ENCODE measurements at places on chromosomes 6 and 20.
A peak's percentile ranks its signal among the peaks of the same experiment; 100 is the strongest.

- ATAC-seq = no peak
Measured at GRCh38 chr20:33377366-33377765, 24.0 kb downstream of the CDK5RAP1 start.

DNA sequence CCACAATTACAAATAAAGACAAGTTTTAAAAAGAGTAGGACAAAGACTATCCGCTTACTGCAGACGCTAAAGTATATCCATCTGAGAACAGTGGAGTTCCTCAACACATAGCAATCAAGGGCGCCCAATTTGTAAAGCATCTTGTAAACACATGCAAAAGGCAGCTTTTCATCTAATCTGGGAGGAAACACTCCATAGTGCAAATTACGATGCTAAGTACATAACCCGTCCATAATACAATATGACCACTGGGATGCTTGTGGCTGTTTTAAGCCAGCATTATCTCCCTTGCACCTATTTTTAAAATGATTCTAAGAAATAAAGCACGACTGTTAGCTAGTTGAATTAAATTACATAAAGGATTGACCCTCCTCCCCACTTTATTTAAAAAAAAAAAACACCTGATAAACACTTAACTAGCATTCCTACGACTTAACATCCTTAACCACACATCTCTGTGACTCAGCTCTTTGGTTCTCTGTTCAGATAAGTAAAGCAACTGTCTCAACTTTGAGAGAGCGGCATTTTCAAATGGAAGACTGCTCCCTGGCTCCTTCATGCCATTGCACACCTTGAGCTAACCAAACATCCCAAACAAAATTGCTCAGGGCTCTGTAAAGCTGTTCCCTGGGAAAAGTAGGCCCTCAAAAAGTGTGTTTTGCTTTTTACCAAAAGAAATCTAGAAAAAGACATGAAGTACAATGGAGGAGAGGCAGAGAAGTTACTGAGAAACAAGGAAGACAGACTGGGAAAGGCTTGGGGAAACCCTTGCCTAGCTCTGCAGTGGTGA, 14.2 kb downstream of the SLC22A23 start:
- ATAC-seq = no peak

DNA sequence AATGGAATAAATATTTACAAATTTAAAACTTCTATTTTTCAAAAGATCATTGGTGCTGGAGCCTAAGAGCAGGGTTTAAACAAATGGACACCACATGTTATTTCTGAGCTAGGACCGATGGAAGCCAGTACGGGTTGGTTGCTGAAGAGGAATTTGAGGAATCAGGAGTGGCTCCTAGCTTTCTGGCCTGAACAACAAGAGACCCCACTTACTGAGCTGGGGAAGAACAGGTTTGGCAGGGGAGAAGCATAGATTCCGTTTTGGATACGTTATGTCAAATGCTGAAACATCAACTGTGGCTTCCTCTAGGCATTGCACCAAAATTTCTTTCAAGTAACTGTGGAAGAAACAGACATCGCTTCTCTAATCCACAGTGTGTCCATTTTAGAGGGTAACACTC, 6.7 kb downstream of the WDR27 start:
- no peak for ATAC-seq

DNA sequence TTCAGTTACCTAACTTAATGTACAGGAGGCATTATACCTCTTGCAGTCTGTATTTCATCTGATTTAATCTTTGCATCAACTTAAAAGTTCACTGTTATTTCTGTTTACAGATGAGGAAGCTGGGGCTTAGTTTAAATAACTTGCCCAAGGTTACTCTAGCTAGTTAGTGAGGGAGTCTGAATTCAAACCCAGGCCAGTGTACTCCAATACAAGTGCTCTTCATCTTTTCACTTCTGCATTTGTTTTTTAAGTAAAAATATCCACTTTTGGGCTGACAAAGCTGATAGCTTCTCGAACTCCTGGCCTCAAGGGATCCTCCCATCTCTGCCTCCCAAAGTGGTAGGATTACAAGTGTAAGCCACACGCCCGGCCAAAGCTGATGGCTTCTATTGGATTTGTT, 23.6 kb downstream of the RREB1 start:
- no peak for ATAC-seq

GRCh38 chr6:54214286-54214685, 94.0 kb upstream of the TINAG start:
- no peak for ATAC-seq

- ATAC-seq = no peak
Measured at GRCh38 chr6:157264701-157265100, 58.6 kb downstream of the TMEM242 start.

DNA sequence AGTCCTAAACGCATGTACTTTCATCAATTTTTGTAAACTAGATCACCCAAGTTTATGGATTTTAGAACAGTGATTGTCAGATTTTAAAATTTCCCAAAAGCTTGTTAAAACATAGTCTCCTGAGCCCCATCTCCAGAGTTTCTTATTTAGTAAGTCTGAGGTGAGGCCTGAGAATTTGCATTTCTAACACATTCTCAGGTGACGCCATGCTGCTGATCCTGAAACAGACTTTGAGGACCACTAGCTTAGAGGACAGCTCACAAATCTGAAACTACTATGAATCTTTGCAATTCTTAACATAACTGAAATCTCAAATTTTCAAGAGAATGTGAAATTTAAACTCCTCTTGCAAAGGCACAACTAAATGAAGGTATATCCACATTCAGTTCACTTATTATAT, 37.8 kb upstream of the MLIP start:
- ATAC-seq = no peak

DNA sequence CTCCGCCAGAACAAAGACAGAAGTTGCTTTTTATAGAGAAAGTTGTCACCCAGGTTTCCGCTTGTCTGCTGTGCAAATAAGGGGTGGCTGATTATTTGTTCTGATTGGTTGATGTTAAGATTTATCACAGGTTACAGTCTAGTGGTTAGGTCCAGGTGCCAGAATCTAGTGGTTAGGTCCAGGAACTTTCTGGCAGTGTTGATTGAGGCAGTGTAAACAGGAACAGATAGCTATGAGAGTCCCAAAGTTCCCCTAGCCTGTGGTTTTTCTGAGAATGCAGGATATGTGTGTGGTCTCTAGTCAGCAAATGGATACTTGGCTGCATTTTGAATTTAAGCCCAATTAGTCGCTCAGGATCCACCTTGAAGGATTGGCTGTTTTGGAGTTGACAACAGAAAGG, 148.0 kb downstream of the TMEM200A start:
- ATAC-seq = peak; percentile 78

DNA sequence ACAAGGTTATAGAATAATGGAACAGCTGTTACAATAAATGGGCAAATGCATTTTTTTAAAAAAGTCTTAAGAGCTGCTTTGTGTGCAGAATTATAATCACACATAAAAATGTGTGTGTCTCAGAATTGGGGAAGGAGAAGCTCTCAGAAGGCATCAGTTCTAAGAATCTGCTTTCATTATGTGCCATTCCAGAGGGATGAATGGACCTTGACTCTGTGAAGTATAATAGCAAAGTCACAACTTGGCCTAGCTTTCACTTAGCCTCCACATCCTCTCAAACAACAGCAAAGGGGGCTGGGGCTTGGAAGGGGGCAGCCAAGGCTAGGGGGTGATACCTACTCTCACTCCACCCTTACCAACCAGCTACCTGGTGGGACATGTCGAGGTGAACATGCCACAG, 265.0 kb downstream of the CDC5L start:
- no peak for ATAC-seq

DNA sequence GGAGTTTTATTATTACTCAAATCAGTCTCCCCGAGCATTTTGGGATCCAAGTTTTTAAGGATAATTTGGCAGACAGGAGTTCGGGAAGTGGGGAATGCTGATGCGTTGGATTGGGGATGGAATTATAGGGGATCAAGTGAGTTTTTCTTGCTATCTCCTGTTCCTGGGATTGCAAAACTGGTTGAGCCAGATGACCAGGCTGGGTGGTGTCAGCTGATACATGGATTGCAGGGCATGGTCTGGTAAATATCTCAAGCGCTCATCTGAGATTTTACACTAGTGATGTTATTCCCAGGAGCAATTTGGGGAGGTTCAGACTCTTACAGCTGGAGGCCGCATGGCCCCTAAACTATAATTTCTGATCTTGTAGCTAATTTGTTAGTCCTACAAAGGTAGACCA, 54.7 kb downstream of the ENPP1 start:
- no peak for ATAC-seq

DNA sequence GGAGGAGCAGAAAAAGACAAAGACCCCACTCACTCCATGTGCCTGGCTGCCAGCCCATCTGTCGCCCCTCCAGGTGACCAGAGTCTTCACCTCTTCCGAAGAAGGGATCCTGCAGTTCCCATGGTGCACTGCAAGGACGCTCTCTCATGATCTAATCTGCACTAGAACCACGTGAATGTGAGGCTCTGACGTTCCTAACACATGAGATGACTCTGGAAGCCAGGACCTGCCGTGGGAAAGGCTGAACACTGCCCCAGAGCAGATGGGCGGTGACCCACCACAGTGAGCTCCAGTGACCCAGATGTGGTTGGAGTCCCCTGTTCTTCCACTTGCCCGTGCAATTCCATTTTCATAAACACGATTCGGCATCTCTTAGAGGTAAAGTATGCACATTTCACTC, 39.6 kb upstream of the PDE10A start:
- no peak for ATAC-seq

GRCh38 chr6:41071501-41071922, 644 bp downstream of the OARD1 start:
- ATAC-seq = no peak

DNA sequence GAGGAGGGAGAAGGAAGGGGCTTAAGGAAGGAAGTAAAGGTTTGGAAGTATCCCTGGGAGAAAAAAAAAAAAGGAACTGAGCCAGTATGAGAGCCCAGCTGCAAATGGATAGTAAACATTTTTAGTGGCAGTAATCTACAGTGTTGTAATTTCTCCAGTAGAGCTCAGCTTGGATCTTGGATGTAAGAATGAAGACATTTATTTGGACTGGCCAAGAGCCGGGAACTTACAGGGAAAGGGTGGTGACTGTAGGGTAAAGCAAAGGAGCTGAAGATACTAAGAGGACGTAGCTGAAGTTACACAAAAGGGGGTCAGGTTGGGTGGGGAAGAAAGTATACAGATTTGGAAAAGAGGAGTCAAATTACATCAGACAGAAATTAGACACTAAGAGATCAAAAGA, 13.5 kb downstream of the EEF1E1 start:
- no peak for ATAC-seq

DNA sequence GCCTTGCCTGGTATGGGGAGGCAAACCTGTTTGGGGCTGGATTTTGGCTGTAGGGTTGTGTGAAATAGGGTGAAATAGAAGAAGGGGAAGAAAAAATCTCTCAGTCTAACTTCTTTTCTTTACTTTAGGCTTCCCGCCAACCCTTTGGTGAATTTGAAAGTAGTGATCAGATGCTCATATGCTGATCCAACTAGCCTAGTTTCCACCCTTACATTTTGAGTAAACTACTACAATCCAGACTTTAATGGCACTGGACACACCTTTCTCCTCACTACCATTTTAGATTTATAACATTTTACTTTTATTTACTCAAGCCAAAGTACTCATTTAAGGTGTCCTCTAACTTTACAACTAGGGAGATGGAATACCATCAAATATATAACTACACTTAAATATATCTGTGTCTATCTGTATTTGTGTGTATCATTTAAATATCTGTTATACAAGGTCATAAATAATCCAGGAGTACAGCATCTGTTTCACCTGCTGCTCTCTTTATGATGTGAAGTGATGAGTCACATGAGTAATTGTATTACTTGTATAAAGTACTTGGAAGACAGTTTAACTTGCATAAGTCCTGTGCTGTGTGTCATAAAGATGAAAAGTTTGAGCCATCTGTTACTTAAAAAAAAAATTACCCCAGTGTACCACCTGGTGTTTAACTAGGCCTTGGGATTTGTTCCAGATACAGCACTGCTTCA, 172.1 kb downstream of the CDKAL1 start:
- no peak for ATAC-seq

DNA sequence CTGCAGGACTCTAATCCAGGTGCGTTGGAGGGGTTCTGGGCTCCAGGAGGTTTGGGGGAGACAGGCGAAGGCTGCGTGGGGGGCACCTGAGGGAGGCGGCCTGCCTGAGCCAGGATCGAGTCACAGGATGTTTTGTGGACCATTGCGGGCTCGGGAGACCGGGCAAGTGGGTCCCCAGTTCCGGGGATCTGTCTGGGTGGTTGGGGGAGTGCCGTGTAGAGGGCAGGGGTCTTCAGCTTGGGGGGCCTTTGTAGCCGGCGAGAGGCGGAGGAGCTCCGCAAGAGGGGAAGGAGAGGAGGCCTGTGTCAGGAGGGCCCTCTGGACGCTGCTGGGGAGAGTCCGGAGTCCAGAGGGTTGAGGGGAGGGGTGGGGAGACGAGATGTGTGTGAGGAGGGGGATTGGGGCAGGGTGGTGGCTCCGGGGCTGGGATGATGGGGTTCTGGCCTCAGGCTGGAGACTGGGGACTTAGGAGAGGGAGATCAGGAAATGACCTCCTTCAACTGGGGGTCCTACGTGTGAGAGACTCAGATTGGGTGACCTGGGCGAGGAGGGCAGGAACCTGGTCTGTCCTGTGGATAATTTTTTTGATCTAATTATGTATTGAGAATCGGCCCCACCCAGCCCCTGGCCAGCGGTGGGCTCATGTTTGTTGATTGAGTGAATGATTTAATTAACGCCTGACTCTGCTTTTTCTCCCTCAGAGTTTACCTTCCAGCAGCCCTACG, 505 bp downstream of the SNAI1 start:
- ATAC-seq = peak; percentile 5

DNA sequence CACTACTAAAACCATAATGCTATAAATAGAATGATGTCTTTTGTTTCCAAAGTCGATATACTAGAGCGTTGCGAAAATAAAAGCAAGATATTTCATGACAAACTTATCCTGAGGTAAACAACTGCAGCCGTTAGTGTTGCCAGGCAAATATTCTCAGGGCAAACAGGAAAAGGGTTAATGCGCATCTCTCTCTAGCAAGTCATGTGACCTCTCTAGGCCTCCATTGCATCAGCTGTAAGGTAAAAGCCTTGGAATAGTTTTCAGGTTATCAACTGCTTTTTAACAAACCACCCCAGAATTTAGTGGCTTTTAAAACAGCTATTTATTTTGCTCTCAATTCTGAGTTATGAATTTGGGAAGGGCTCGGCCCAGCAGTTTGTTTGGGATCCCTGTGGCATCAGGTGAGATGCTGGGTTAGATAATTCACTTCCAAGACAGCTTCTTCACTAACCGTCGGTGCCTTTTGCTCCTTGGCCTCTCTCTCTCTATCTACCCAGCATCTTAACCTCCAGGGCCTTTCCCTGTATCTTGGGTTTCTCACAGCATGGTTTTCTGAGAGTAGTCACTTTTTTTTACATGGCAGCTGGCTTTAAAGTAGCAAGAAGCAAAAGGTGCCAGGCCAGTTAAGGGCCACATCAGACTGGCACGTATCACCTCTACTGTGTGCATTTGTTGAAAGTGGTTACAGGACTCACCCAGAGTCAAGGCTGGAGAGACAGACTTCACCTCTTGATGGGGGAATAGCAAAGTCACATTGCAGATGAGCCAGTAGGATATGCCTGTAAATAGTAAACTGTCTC, 39.2 kb upstream of the LTV1 start:
- no peak for ATAC-seq

GRCh38 chr6:39223555-39223954, 5.7 kb downstream of the KCNK5 start:
- ATAC-seq = no peak

- ATAC-seq = peak; percentile 87
Measured at GRCh38 chr6:56101141-56101553, 146.2 kb downstream of the COL21A1 start.

- no peak for ATAC-seq
Measured at GRCh38 chr6:44249082-44249748, 2.3 kb downstream of the HSP90AB1 start.

- no peak for ATAC-seq
Measured at GRCh38 chr20:460707-461106, 1.6 kb downstream of the TBC1D20 start.

Data from SK-N-SH treated with all-trans-retinoic acid at 6 μM for 48 hours (cell line).